T-cell (primary cell): ENCODE measurements at places on chromosomes 13 and 19.

DNA sequence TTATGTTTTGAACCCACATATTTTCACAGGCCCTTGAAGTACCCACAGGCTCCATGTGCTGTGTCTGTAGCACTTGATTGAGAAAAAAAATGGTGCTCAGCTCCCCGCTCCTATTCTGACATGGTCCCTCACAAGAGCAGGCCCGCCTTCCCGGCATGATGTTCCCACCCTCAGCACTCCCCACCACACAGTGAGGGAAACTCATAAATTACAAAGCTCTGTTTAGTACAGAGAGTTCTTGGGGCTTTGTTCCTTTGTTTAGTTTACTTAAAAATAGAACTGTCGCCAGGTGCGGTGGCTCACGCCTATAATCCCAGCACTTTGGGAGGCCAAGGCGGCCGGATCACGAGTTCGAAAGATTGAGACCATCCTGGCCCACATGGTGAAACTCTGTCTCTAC, 25.9 kb upstream of the ABCC4 start:
- no peak for DNase-seq

- no peak for DNase-seq
Observed at GRCh38 chr13:34620074-34620850, 321.8 kb upstream of the NBEA start.

DNA sequence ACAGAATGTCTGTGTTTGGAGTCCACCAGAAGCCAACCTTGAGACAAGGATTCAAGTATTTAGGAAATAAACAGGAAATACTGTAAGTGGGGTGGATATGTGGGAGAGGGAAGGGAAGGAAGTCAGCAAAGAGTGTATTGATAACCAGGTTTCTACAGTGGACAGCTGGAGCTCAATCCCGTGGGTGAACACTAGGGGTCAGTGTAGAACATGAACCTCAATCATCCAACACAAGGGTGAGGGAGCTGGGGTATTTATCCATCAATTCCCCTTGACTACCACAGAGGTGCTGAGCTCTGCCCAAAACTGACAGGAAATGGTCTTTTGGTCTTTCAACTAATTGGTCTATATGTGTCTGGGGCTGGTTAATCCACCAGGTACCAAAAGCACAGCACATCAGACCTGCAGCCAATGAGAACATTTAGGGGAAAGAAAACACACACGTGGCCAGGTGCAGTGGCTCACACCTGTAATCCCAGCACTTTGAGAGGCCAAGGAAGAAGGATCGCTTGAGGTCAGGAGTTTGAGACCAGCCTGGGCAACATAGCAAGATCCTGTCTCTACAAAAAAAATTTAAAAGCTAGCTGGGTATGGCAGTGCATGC, 5.6 kb upstream of the SYDE1 start:
- DNase-seq: peak; percentile 43

GRCh38 chr13:80654638-80655249, 313.8 kb upstream of the SPRY2 start:
- DNase-seq: no peak

- no peak for DNase-seq
Observed at GRCh38 chr19:35478794-35479677, 11.2 kb downstream of the KRTDAP start.

DNA sequence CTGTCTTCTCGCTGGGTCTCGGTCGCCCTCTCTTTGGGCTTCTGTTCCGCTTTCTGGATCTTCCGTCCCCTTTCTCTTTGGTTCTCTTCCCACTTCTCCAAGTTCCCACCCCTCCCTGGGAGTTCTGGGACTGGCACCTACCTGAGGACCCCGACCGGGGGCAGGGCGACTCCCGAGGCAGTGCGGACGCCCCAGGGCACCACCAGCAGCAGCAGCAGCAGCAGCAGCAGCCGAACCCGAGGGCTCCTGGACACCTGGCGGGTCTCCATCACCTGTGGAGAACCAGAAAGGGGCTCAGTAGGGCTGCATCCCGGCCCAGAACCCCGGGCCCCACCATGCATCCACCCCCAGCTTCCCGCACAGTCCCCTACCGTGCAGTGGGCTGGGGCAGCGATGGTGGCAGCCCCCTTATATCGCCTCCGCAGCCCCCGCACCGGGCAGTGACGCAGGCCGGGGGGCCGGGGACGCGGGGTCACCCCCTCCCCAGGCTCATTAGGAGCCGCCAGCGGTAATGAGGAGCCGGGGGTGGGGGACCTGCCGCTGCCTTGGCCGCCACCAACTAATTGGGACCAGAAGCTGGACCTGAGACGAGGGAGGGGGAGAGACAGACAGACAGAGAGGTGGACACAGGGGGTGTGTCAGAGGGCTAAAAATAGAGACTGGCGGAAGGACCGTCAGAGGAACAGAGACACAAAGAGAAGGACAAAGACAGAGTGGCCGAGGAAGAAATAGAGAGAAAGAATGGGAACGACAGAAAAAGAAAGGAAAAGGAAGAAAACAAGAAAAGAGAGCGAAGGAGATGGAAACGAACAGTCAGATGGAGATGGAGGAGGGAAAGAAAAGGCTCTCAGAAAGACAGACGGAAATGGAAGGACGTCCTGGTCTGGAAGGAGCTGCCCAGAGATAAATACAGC, at the start of gene PTH2:
Gene PTH2 (minus strand): TSS at position 371 of the 914 bp plus-strand sequence. CDS start 102 bp downstream, at position 269.
- DNase-seq: no peak

DNA sequence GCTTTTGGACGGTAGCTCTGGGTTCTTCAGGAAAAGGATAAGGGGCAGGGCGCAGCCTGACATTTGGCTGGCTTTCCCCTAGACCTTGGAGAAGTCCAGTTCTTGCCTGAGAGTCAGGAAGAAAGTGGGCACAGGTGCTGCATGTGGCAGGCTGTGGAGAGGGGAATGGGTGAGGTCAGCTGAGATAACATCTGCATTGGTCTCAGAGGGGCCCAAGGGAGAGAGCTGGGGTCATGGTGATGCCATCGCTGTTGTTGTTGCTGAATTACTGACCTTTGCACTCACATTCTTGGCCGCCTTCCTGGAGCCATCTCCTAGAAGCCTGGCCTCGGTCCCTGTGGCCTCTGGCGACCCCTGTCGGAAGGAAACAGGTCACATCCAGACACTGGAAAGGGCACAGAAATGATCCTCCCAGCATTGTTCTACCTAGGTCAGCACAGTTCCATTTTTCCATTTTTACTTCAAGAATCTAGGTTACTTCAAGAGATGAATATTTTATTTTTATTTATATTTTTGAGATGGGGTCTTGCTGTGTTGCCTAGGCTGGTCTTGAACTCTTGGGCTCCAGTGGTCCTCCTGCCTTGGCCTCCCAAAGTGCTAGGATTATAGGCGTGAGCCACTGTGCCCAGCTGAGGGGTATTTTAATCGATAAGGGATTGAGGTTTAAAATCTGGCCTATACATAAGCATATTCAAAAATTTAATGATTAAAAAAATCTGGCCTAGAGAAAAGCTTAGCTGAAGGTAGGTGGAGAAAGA, 6.5 kb upstream of the LIPE start:
- DNase-seq: peak; percentile 54

- no peak for DNase-seq
Observed at GRCh38 chr19:4399812-4400134, 574 bp downstream of the SH3GL1 start.

GRCh38 chr13:79141082-79141481, 265.0 kb downstream of the RBM26 start:
- DNase-seq: no peak

DNA sequence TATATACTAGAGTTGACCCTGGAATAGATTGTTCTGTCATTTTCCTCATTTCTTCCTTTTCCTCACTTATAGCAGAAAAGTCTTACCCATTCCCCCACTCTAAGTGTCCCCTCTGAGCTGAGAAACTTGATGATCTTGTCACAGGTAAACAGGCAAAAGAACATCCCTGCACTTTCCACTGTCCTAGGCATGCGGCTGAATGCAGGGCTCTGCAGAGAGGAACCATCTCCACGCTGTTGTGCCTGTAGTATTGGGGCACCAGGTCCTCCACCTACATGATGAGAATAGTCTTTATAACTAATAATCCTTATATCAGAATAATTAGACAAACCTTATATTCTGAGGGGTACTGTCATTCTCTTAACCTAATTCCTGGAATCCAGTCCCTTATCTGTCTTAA, 211.3 kb downstream of the RBM26 start:
- no peak for DNase-seq

DNA sequence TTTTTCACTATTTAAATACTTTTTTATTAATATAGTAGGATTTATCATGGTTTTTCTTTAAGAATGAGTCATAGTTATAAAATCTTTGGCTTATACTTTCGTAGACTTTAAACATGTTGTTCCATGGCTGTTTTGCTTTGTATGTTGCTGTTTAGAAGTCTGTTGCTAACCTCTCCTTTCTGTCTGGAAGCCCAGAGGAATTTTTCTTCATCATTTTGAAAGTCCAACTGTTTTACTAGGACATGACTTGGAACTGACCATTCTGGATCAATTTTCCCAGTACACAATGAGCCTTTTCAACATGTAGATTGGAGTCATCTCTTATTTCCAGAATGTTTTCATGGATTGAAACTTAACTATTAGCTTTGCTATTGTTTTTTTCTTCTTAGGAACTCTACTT, 7.9 kb downstream of the CAB39L start:
- no peak for DNase-seq

GRCh38 chr13:29109987-29110386, 289.8 kb downstream of the MTUS2 start:
- no peak for DNase-seq

DNA sequence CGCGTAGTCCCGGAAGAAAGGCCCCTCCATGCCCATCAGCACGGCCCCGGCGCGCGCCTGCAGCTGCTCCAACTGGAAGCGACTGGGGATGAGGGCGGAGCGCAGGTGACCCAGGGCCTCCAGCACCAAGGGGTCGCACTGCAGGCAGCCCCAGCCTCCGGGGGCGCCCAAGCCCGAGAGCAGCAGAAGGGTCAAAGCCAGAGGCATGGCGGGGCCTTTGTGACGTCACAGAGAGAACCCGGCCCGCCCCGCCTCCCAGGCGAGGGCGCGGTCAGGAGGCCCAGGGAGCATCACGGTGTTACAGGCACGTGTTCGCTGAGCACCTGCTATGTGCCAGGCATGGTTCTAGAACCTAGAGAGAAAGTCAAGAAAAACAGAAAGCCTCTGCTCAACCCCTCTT, at the start of gene IZUMO2:
Gene IZUMO2 (minus strand): TSS at position 294 of the 400 bp plus-strand sequence. CDS start 87 bp downstream, at position 207.
- DNase-seq: no peak

- DNase-seq: no peak
Observed at GRCh38 chr13:28408235-28408848, 86.6 kb downstream of the FLT1 start.

GRCh38 chr13:25699056-25699455, 327.3 kb downstream of the ATP8A2 start:
- DNase-seq: no peak

- no peak for DNase-seq
Observed at GRCh38 chr13:106865716-106866440, 297.9 kb upstream of the ARGLU1 start.

DNA sequence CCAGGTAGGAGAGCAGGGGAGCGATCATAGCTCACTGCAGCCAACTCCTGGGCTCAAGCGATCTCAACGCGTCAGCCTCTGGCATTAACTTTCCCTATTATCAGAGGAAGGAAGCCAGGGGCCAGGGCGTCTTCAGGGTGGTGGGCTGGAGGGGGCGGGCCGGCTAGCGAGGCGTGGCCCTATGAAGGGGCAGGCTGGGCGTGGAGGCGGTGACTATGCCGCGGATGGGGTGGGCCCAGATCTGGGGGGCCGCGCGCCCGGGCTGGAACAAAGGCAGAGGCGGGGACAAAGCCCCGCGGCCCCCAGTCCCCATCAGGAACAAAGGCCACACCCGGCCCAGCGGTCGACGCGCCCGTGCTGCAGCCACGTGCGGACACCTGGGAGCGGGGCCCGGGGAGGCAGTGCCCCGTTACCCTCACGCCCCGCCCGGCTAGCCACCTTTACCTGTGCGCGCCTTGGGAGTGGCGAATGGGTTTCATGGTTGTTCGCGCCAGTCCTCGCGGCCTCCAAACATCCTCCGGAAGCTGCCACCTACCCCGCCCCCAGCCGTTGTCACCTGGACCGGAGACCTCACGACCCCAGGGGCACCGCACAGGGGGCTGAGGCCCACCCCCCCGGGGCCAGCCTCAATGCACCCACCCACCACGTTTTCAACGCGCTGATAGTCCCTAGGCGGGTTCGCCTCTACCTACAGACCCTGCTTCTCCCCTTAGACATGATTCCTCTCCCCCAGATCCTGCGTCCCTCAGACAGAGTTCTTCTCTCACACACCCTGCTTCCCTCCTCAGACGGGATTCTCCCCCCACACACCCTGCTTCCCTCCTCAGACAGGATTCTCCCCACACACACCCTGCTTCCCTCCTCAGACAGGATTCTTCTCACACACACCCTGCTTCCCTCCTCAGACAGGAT, 5.4 kb upstream of the TRIM28 start:
- DNase-seq: no peak

GRCh38 chr19:34217952-34218817, 36.2 kb upstream of the GARRE1 start:
- DNase-seq: peak; percentile 91

DNA sequence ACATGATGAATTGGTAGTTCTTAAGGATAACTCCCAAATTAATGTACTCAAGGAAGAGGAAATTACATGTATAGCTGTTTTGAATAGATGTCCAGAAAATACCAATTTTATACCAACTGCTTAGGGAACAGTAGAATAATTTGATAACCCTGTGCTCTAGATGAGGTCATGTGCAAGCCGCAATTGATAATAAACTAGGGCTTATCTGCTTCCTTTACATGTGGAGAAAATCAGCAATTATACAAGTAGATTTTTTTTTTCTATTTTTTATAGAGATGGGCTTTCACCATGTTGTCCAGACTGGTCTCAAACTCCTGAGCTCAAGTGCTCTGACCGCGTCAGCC, 9.3 kb downstream of the TPT1 start:
- no peak for DNase-seq

GRCh38 chr19:18871543-18871942, 24.4 kb downstream of the CERS1 start:
- no peak for DNase-seq

DNA sequence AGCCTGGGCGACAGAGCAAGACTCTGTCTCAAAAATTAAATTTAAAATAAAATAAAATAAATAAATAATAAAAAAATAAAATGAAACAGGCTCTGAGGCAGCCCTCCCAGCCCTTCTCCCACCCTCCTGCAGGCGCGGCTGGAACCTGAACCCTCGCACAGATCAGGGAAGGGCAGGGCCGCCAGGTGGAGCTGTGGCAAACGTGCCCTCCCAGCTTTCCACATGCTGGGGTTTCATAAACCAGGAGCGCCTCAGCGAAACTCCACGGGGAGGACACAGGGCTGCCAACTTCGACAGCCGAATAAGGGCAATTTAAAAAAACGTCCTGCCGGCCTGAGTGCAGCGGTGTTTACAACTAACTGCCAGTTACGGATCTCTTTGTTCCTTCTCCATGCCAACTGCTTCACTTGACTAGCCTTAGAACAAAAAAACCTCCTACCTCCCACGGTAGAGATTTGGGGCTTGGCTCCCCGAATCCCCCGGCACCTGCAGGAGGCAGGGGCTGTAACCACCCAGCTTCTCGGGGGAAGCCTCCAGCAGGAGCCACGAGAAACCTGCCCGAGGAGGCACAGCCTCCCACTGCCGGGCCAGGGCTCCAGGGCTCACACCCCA, 15.9 kb downstream of the ZNF787 start:
- peak; percentile 46 for DNase-seq

- DNase-seq: no peak
Observed at GRCh38 chr19:43351998-43352746, 1.3 kb upstream of the CD177 start.

- DNase-seq: no peak
Observed at GRCh38 chr13:42334329-42334706, 62.4 kb downstream of the AKAP11 start.

GRCh38 chr13:34777089-34777913, 164.8 kb upstream of the NBEA start:
- DNase-seq: no peak
